Stimulated activated CD4-positive, alpha-beta T cell treated with anti-CD3 and anti-CD28 coated beads, Interleukin-1b, Interleukin-23, amount 100 ng/mL, for 1 hour (primary cell): ENCODE measurements at places on chromosomes 6 and 20.

DNA sequence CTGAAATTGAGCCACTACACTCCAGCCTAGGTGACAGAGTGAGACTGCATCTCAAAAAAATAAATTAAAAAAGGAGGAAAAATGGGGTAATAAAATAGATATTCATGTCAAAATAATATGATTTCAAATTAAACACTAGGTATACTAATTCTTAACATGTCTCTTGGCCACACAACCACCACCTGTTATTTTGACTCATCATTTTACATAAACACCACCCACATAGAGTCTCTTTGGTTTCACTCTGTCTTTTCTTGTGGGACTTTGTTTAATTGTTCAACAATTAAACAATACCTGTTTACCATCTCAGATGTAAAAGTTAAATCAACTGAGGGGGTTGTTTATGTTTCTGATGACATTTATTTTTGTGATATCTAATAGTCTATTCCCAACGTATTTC is 476.8 kb upstream of the ADGRB3 start:
- DNase-seq, result no peak

DNA sequence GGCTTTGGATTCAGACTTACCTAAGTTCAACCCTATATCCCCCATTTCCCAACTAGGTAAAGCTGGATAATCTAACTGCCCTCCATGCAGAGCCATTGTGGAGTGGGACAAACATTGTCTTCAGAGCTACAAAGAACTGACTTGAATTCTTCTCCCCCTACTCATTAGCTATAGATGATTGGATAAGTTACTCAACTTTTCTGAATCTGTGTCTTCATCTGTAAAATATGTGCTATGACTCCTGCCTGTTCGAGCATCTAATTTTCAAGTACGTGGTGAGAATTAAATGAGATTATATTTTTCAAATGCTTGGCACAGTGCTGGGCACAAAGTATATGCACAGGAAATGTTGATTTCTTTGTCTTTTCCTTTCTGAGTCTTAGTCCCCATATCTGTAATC is 240.3 kb upstream of the TCF21 start:
- no peak for DNase-seq

GRCh38 chr6:130622142-130622541 is 205.1 kb upstream of the SMLR1 start:
- no peak for DNase-seq

- DNase-seq, result no peak
These were observed 29.4 kb upstream of the CCR6 start for GRCh38 chr6:167093406-167093921.

GRCh38 chr20:1809131-1809572 is 86.1 kb upstream of the SIRPA start:
- no peak for DNase-seq

DNA sequence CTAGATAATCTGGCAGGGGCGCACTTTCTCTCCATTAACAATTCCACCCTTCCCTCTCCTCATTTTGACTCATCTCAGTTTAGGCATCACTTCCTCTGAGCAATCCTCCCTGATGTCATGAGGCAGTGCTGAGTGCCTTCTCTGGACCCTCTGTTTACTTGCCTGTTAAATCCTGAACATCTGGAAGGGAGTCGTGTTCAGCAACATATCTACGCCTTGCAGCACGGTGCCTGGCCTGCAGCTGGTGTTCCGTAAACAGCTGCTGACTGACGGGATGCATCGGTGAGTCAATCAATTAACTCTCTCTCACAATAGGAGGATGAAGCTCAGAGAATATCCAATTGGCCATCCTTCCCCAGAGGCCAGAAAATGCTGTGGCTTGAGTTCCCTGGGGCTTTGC is 613.5 kb downstream of the PTPRT start:
- no peak for DNase-seq
